ENCODE measurements at places on chromosomes 12 and 14.

- no peak for DNase-seq
Observed at GRCh38 chr14:26394150-26394810, 203.6 kb downstream of the NOVA1 start.

DNA sequence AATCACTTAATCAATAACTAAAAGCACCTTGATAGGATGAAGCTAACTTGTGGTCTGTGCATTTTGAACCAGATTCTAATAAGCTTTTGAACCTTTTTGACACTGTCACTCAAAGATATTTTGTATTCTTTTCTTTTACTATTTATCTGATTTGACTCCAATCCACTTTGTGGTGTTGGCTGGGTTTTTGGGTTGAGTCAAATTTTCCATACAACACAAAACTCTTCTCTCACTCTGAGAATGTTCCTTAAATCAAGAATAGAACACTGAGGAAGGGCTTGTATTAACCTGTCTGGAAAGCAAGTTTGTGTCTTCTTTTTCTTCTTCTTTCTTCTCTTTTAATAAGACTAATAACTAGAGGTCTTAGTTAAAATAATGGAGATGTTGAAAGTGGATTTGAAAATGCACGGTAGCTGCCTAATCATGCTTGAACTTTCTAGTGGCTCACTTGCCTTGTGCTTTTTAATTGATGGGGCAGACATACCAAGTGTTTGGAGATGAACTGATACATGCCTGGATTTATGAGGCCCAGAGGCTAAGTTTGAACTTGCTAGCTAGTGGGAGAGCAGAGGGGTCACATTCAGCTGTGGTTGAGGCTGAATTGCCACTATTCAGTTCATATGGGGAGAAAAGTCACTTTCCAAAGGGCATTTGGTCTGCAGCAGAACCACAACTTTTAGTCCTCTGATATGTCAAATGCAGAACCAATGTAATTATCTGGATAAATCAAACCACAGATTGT, 93.5 kb upstream of the PTHLH start:
- no peak for DNase-seq

DNA sequence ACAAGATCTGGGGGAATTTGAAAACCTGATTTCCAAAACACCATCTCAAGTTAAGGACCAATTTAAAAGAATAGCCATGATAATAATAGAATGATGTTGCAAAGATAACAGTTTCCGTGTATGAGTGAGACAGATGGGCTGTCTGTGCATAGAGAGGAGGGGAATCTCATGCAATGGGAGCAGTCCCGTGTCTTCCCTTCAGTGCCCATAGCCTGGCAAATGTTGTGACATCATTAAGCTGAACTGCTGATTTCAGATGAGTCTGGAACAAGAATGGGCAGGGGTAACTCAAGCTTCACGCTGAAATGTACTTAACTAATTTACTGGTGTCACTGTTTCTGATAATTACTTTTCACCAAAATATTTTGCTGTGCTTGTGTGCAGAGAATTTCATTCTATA, 454.0 kb downstream of the FOXG1 start:
- DNase-seq: no peak

DNA sequence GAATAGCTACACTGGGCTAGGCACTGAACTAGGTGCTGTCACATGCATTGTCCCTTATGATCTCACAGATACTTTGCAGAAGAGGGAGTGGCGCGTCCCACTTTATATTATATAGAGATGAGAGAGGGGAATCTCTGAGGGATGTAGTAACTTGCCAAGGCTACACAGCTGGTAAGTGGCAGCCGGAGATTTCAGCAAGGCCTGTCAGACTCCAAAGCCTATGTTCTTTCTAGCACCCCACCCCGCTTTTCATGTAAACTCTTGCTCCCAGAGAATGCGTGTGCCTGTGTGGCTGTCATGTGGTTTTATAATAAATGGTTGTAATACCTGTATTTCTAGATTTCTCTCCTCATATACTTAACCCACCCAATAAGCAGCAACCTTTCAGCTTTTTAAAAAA, 39.1 kb downstream of the WDR20 start:
- DNase-seq: no peak

DNA sequence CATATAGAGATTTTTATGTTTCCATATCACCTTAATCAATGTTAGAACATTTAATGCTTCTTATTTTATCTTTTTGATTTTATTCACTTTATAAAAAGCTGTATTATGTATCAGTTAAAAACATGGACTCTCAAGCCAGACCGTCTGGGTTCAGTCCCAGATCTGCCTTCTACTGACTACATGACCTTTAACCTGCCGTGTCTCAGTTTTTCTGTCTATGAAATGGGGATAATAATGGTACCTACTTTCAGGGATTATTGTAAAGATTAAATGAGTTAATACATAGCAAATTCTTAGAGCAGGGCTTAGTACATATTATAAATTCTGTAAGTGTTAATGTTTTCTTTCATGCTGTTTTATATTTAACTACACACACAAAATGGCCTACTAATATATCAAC, 50.4 kb downstream of the STAB2 start:
- DNase-seq: no peak

DNA sequence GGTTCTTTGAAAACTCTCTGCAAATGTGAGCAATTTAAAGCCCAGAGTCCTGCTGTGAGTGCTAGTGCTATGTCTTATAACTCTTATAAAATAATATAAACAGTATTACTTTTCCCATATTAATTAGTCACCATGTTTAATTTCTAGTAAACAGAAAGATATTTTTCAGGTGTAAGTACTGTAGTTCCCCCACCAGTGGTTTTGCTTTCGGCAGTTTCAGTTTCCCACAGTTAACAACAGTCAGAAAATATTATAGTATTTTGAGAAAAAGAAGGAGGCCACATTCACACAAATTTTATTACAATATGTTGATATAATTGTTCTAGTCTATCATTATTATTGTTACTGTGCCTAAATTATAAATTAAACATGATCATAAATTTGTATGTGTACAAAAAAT, 800.5 kb downstream of the LRFN5 start:
- no peak for DNase-seq

GRCh38 chr14:64875350-64875749, 4.4 kb downstream of the SPTB start:
- no peak for DNase-seq

GRCh38 chr14:92309968-92310530, 12.9 kb upstream of the SLC24A4 start:
- DNase-seq: no peak

- DNase-seq: no peak
Observed at GRCh38 chr12:77943466-77943865, 112.8 kb downstream of the NAV3 start.

DNA sequence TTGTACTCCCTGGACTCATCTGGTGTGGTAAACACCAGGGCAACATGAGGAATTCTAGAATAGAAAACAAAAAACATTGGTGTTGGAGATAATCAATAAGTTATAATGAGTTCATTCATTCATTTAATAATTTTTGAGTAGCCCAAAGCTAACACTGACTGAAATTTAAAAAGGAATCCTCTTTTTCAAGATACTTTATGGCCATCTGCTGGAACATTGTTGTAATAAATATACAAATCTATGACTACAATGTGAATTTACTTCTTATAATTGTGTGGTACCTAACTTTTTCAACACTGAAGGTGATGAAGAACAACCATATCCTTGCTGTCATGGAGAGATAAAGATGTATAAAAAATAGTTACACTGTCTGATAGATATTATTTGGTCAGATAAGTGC, 687.3 kb upstream of the MIS18BP1 start:
- DNase-seq: no peak

- DNase-seq: no peak
Observed at GRCh38 chr12:67208281-67209067, 60.7 kb upstream of the CAND1 start.

- no peak for DNase-seq
Observed at GRCh38 chr12:116620492-116621191, 61.5 kb downstream of the MAP1LC3B2 start.

DNA sequence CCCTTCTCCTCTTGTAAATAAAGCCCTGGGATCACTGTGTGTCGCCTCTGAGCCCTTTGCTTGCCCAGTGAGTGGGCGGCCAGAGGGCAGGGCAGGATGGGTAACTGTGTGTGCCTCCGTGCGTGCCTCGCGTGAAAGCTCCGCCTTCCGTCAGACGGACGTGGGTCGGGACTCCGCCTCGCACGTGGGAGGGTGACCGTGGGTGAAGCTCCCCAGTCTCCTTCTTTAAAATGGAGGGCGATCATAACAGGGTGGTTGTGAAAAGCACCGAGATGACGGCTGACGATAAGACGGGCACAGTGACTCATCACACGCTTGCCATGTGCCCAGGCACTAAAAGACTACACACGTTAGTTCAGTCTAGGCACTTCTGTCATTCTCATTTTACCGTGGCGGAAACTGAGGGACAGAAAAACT, 9.2 kb downstream of the PHB2 start:
- DNase-seq: peak; percentile 48

Data from right forelimb (tissue), 1 donor.